ENCODE measurements at places on chromosomes 1 and 21. TPM values are rescaled to one million over a fixed set of nuclear protein-coding genes. Genes with fewer than 3 reads are reported as not detected.

DNA sequence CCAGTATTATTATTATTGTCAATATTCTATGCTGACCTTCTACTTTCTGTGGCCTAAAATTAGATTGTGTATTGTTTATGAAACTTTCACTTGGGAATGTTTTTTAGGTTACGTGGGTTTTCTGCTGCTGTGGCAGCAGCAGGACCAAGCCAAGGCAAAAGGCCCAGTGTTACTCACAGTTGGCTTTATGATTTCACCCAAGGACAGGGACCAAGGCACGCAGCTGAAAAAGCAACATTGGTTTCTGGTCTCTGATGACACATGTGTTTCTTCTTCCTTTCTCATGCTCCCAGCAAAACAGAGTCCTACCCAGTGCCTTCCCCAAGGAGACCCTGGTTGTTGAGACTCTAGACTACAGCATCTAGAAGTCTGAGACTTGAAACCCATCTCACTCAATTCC is 413.7 kb downstream of the SETD4 start:
- DNase-seq: no peak

GRCh38 chr1:153390938-153391710 is at the start of gene S100A8:
TSS of gene S100A8 (minus strand) at chr1:153391073. CDS start at chr1:153390535, 538 bp downstream.
- DNase-seq: peak; percentile 4

GRCh38 chr1:156289857-156290256 is 5.6 kb downstream of the GLMP start:
- no peak for DNase-seq

Gene LCE1F
- not detected for polyA plus RNA-seq

GRCh38 chr21:36605426-36605825 is 93.5 kb upstream of the SIM2 start:
- no peak for DNase-seq

Gene S100A14
- polyA plus RNA-seq: 118 TPM

- DNase-seq: no peak
These were observed 527 bp downstream of the MACO1 start for GRCh38 chr1:25430967-25431881.

GRCh38 chr1:1081311-1082238 is 7.5 kb upstream of the RNF223 start:
- no peak for DNase-seq

Gene CYP4B1
- polyA plus RNA-seq: 2.3 TPM

DNA sequence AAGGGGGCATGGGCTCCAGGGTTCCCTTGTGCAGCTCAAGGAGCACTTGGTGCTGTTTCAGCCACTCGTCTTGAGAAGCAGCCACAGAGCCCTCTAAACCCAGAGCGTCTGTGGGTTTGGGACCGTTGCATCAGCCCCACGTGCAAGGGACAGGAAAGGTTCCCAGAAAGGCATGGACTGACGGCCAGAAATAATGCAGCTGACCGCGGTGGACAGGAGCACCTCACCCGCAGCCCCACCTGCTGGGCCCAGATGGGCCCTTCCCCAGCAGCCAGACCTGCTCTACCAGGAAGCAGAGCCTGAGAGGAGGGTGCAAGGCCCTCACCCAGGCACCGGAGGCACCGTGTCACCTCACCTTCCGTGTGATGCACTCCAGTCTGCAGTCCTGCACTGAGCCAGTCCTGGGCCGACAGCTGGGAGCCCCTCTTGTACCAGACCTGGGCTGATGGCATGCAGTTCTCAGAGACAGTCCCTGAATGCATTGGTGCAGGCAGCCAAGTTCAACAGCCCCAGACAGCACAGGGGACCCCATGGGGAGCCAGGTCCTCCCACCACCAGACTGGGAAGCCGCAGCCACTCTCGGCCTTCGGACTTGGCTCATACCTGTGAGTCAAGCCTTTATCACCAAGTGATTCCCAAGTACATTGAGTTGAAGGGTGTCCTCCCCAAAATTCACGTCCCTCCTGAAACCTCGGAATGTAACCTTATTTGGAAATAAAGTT is 4.8 kb upstream of the TFF3 start:
- no peak for DNase-seq

Gene GCSAML
- 0.46 TPM for polyA plus RNA-seq

Gene CHODL
- not detected for polyA plus RNA-seq

- no peak for DNase-seq
These were observed 2.8 kb downstream of the PIGV start for GRCh38 chr1:26790551-26790953.

GRCh38 chr1:85290826-85291225 is 14.4 kb upstream of the BCL10 start:
- DNase-seq: no peak

Gene NTPCR
- polyA plus RNA-seq: 41.8 TPM

GRCh38 chr1:185917646-185918045 is 183.5 kb downstream of the HMCN1 start:
- DNase-seq: peak; percentile 61

Gene HEYL
- polyA plus RNA-seq: 53.3 TPM

DNA sequence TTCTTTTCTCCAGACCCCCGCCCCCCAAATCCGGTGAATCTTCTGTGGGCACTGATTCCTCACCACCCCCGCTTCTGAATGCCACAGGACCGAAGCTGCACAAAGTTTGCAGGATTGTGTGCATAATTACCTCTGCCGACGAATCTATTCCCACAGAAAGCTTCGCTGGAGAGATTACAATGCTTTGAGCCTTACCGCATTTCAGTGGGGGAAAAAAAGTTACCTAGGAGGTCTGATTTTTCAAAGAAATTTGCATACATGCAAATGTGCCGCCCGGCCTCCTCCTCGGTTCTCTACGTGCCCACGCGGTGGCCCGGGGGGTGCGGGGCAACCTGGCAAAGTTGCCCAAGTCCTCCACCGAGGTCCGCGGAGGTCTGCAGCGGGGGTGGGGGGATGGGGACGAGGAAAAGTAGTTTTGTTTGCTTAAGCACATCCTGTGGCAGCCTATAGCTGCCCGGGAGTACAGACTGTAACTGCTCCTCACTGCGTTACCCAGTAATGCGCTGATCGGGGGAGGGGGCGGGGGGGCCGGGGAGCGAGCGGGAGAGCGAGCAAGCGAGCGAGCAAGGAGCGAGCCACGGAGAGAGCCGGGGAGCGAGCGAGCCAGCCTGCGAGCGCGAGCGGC is 563 bp upstream of the NFIA start:
- peak; percentile 78 for DNase-seq

All from muscle of arm (tissue), 14 donors.